ENCODE measurements at places on chromosomes 1 and 21.

- H3K4me1 ChIP-seq = no peaks in the 10 kb centered on the region
- no peak overlapping the region for H3K4me3 ChIP-seq
- H3K36me3 ChIP-seq = peaks cover 59% of the 10 kb centered on the region
- no peaks in the 10 kb centered on the region for H3K27me3 ChIP-seq
- H3K27ac ChIP-seq = no peak overlapping the region
Observed at GRCh38 chr1:11138952-11139351, 39.3 kb upstream of the EXOSC10 start.

GRCh38 chr1:34066166-34066565 lies 98.9 kb downstream of the CSMD2 start:
- H3K36me3 ChIP-seq = no peaks in the 10 kb centered on the region
- DNase-seq = no peak
- no peak overlapping the region for H3K4me3 ChIP-seq
- peaks cover 3% of the 10 kb centered on the region for H3K27me3 ChIP-seq

DNA sequence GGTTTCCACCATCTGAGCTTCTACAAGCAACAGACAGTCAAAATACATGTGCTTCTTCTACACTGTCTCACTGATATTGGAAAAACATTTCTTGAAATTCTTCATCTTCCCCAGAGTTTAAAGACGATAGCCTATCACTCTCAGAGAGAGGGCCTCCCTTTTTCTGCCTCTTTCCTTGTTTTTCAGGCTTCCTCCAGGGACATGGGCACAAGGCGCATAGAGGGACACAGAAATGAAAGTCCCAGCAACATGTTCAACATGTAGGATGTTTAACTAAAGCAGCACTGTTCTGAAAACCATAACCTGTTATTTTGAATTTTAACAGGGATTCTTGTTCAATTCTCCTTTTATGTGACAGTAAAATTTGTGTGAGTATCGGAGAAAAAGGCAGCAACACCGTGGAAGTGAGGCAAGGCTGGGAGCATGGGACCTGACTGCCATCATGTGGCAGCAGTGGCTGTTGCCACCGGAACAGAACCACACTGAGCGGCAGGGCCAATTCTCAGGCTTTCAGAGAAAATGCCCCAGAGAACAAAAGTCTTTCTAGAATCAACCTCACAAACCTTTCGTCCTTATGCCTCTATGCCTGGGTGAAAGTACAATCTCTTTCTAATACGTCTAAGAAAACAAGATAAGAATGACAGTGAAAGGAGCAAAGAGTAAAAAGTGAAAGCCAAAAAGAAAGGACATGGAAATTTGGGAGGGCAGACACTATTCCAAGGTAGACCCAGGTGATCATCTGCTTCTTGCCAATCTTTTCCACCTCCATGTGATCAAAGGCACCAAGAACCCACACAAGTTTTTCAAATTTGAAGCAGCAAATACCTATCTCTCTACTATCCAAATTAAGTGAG lies 54.5 kb downstream of the PCNX2 start:
- no peak for DNase-seq
- no peaks in the 10 kb centered on the region for H3K4me1 ChIP-seq
- H3K27me3 ChIP-seq = no peaks in the 10 kb centered on the region
- peaks cover 7% of the 10 kb centered on the region for H3K36me3 ChIP-seq
- no peak overlapping the region for H3K27ac ChIP-seq

DNA sequence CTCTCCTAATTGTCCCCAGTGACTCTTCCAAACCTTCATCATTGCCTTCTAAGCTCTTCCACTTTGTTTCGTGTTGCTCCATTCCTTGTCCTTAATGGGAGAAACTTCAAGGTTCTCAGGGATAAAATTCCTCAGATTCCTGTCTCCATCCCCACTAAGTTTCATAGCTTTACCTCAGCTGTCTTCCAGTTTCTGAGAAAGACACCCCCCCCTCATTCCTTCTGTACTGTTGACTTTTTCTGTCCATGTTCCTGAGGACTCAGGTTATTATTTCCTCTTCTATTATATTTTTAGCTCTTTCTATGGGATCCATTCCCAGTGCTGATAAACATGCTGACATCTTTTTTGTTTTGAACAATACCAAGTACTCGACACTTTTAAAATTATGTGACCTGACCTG lies 215.3 kb upstream of the PTGFR start:
- no peaks in the 10 kb centered on the region for H3K36me3 ChIP-seq
- no peak for DNase-seq
- H3K4me1 ChIP-seq = no peaks in the 10 kb centered on the region
- no peak overlapping the region for H3K27ac ChIP-seq
- no peaks in the 10 kb centered on the region for H3K27me3 ChIP-seq

GRCh38 chr1:236654511-236654910 lies 31.8 kb upstream of the ACTN2 start:
- no peaks in the 10 kb centered on the region for H3K27me3 ChIP-seq
- no peak overlapping the region for H3K4me3 ChIP-seq
- no peak overlapping the region for H3K27ac ChIP-seq
- H3K4me1 ChIP-seq = no peaks in the 10 kb centered on the region
- H3K36me3 ChIP-seq = no peaks in the 10 kb centered on the region

GRCh38 chr1:119914071-119914470 lies 17.8 kb upstream of the ADAM30 start:
- H3K27me3 ChIP-seq = no peaks in the 10 kb centered on the region
- DNase-seq = no peak
- H3K4me3 ChIP-seq = no peak overlapping the region
- H3K27ac ChIP-seq = no peak overlapping the region
- no peaks in the 10 kb centered on the region for H3K4me1 ChIP-seq

- H3K4me1 ChIP-seq = no peaks in the 10 kb centered on the region
- H3K27ac ChIP-seq = no peak overlapping the region
- no peak for DNase-seq
Observed at GRCh38 chr1:241411776-241412338, 54.9 kb upstream of the RGS7 start.

DNA sequence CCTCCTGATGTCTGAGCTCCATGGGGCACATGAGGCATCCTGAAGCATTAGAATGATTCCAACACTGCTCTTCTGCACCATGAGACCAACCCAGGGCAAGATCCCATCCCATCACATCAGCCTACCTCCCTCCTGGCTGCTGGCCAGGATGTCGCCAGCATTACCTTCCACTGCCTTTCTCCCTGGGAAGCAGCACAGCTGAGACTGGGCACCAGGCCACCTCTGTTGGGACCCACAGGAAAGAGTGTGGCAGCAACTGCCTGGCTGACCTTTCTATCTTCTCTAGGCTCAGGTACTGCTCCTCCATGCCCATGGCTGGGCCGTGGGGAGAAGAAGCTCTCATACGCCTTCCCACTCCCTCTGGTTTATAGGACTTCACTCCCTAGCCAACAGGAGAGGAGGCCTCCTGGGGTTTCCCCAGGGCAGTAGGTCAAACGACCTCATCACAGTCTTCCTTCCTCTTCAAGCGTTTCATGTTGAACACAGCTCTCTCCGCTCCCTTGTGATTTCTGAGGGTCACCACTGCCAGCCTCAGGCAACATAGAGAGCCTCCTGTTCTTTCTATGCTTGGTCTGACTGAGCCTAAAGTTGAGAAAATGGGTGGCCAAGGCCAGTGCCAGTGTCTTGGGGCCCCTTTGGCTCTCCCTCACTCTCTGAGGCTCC lies 11.1 kb upstream of the RASSF5 start:
- H3K4me1 ChIP-seq = peaks cover 4% of the 10 kb centered on the region
- H3K27ac ChIP-seq = peak overlapping the region; percentile 33

DNA sequence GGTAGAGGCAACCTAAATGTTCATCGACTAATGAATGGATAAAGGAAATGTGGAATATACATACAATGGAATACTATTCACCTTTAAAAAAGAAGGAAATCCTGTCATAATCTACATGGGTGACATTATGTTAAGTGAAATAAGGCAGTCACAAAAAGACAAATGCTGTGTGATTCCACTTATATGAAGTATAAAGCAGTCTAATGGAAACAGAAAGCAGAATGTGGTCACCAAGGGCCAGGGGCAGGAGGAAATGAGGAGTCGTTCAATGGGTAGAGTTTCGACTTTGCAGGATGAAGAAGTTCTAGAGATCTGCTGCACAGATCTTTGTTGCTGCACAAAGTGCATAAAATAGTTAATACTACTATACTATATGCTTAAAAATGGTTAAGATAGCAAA lies 7.8 kb downstream of the DIPK1A start:
- no peak overlapping the region for H3K4me3 ChIP-seq
- no peaks in the 10 kb centered on the region for H3K36me3 ChIP-seq

- peak overlapping the region; percentile 78 for H3K4me3 ChIP-seq
- no peaks in the 10 kb centered on the region for H3K36me3 ChIP-seq
- H3K4me1 ChIP-seq = peaks cover 39% of the 10 kb centered on the region
- peak; percentile 44 for DNase-seq
- peak overlapping the region; percentile 57 for H3K27ac ChIP-seq
Observed at GRCh38 chr1:51236531-51237350, 668 bp downstream of the RNF11 start.

DNA sequence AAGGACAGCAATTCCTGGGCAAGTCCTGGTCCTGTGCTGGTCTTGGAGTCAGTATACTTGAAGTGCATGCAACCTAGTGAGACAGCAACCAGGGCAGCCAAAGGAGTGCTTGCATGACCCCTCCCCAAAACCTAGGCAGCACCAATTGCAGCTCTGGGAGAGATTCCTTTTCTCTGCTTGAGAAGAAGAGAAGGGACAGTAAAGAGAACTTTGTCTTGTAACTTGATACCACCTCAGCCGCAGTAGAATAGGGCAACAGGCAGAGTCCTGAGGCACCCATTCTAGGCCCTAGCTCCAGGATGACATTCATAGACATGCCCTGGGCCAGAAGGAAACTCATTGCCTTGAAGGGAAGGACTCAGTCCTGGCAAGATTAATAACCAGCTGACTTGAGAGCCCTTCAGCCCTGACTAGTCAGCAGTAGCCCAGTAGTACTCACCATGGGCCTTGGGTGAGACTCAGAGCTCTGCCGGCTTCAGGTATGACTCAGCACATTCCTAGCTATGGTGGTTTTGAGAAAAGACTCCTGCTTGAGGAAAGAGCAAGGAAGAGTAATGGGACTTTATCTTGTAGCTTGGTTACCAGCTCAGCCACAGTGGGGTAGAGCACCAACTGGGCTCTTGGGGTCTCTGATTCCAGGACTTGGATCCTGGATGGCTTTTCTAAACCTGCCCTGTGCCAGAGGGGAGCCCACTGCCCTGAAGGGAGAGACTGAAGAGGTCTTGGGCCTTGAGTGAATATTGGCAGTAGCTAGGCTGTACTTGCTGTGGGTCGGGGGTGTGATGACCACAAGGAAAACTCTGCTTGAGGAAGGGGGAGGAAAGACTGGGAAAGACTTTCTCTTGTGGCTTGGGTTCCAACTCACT lies 51.7 kb upstream of the ACADM start:
- H3K27ac ChIP-seq = no peak overlapping the region
- H3K4me3 ChIP-seq = no peak overlapping the region
- no peak for DNase-seq
- no peaks in the 10 kb centered on the region for H3K4me1 ChIP-seq
- H3K27me3 ChIP-seq = no peaks in the 10 kb centered on the region
- H3K36me3 ChIP-seq = no peaks in the 10 kb centered on the region

- H3K27ac ChIP-seq = no peak overlapping the region
- no peaks in the 10 kb centered on the region for H3K36me3 ChIP-seq
- H3K27me3 ChIP-seq = no peaks in the 10 kb centered on the region
- no peak overlapping the region for H3K4me3 ChIP-seq
- DNase-seq = no peak
- H3K4me1 ChIP-seq = peaks cover 6% of the 10 kb centered on the region
Observed at GRCh38 chr1:116257341-116257767, 115.7 kb upstream of the ATP1A1 start.

GRCh38 chr1:220992705-220993052 lies 113.4 kb downstream of the HLX start:
- no peaks in the 10 kb centered on the region for H3K4me1 ChIP-seq
- H3K36me3 ChIP-seq = no peaks in the 10 kb centered on the region
- no peak overlapping the region for H3K4me3 ChIP-seq
- no peak overlapping the region for H3K27ac ChIP-seq
- no peak for DNase-seq

GRCh38 chr1:14522077-14522925 lies 76.2 kb upstream of the KAZN start:
- H3K27me3 ChIP-seq = no peaks in the 10 kb centered on the region
- H3K4me3 ChIP-seq = no peak overlapping the region
- no peak overlapping the region for H3K27ac ChIP-seq
- no peaks in the 10 kb centered on the region for H3K36me3 ChIP-seq

GRCh38 chr1:183143576-183144315 lies 42.3 kb upstream of the LAMC2 start:
- H3K27me3 ChIP-seq = peaks cover 3% of the 10 kb centered on the region
- no peak overlapping the region for H3K4me3 ChIP-seq
- no peaks in the 10 kb centered on the region for H3K4me1 ChIP-seq
- DNase-seq = no peak
- no peaks in the 10 kb centered on the region for H3K36me3 ChIP-seq

GRCh38 chr1:6519935-6520671 lies 28.6 kb upstream of the PLEKHG5 start:
- DNase-seq = no peak
- no peak overlapping the region for H3K27ac ChIP-seq
- peaks cover 9% of the 10 kb centered on the region for H3K36me3 ChIP-seq
- H3K4me1 ChIP-seq = no peaks in the 10 kb centered on the region

GRCh38 chr1:163523375-163524029 lies 201.7 kb downstream of the NUF2 start:
- no peaks in the 10 kb centered on the region for H3K4me1 ChIP-seq
- H3K4me3 ChIP-seq = no peak overlapping the region
- H3K27me3 ChIP-seq = no peaks in the 10 kb centered on the region
- H3K27ac ChIP-seq = no peak overlapping the region

DNA sequence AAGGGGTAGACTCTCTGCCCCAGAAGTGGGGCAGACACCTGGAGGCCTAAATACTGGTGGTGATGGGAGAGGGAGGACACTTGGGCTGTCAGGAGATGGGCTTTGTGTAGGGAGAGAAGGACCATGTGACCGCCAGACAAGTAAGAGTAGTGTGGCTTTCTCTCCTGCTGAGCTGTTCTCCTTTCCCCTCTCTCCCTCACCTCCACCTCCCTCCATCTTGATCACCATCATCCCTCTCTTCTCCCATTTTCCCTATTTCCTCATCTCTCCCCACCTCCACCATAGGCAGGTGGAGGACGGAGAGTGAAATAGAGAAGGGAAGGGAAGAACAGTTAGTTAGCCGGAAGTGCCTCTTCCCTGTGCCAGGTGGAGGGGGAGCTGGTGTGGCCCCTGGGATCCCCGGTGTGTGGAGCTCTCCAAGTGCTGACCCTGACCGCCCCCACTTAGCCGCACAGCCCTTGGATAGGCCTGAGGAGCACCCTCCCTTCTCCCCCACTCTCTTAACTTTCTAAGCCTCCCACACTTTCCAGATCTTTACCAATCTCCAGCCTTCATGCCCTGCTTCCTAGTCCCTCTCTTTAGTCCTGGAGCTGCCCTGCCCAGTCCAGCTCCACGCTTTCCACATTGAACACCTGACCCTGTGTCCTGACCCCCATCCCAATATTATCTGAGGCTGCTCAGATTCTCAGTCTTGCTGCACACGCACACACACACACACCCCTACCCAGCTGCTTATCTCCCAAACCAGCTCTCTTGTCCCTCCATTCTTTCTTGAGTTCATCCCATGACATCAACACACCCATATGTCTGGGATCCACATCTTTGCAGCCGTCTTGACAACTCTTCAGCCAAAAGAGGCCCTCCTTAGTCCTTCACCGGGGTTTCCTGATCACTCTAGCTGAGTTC lies 1.5 kb downstream of the CELF3 start:
- no peaks in the 10 kb centered on the region for H3K36me3 ChIP-seq
- DNase-seq = no peak
- peaks cover 48% of the 10 kb centered on the region for H3K27me3 ChIP-seq
- H3K27ac ChIP-seq = no peak overlapping the region
- H3K4me1 ChIP-seq = peaks cover 9% of the 10 kb centered on the region
- no peak overlapping the region for H3K4me3 ChIP-seq

GRCh38 chr1:205262731-205263171 lies 35.0 kb downstream of the TMCC2 start:
- H3K27me3 ChIP-seq = no peaks in the 10 kb centered on the region
- no peak overlapping the region for H3K4me3 ChIP-seq
- H3K27ac ChIP-seq = no peak overlapping the region
- no peak for DNase-seq
- peaks cover 7% of the 10 kb centered on the region for H3K4me1 ChIP-seq
